Liver (tissue), 10 donors: ENCODE measurements at places on chromosomes 7 and 10.

GRCh38 chr10:128476368-128476725 is 350.1 kb upstream of the MKI67 start:
- no peak for DNase-seq

- no peak for DNase-seq
These were observed 27.3 kb upstream of the HERPUD2 start for GRCh38 chr7:35722054-35722849.

DNA sequence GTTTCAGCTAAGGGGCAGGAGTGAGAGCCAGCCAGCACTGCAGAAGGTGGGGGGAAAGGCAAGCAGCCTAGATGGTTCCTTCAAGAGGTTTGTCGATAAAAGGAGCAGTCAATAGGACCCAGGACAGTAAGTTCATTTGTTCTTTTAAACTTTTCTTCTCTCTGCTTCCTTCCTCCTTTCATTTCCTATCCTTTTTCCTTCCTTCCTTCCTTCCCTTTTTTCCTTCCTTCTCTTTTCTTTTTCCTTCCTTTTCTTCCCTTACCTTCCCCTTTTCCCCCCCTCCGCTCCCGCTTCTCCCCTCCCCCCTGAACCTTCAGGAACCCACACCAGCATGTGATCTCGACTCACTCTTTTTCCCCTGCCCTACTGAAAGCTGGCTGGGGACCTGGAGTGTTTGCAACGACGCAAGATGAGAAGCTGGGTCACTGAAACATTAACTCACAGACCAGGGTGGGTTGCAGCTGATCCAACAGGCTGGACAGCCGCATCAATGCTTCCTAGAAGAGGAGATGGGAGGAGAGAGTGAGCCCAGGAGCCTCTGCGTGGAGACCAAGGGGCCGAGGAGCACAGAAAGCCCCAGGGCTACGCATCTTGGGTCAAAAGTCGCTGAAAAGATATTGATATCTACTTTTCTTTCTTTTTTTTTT is 103.4 kb upstream of the SDK1 start:
- DNase-seq: no peak

- no peak for DNase-seq
These were observed 303.9 kb upstream of the NRG3 start for GRCh38 chr10:81570878-81571794.

DNA sequence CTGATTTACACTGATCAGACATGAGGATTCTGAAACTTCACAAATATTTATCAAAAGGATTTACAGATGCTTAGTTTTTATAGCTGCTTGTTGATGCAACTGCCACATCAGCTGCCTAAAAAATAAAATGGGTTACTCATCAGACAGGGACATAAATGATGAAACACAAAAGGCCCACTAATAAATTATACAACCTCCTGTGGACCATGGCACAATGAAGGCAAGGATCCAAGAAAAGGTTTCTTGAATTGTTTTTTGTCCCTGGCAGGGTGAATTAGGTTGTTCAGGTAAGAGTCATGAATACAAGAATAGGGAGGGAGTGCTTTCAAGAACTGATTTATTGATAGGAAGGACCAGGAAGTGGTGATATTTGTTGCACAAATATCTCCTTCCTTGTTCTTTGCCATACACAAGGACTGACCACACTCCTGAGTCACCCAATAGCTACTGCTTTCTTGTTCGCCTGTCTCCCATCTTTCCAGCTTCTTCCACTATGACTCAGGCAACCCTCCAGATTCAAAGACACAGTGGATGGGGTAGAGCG is 234.5 kb downstream of the AHR start:
- no peak for DNase-seq

DNA sequence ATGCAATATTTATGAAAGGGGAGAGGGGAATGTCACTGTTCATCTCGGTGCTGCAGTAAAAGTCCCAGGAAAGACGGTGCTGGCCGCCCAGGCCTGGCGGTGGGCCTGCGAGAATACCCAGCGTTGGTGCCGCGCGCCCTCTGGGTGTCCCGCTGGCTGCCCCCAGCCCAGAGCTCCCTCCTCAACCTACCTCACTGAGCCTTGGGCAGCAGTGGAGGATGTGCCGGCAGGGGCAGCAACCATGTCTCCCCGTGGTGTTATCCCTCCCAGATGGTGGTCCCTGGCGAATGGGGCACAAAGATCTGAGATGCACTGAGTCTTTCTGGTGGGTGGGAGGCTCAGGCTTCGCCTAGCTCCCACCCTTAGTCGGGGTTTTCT is 9.5 kb upstream of the TLX1 start:
- no peak for DNase-seq

DNA sequence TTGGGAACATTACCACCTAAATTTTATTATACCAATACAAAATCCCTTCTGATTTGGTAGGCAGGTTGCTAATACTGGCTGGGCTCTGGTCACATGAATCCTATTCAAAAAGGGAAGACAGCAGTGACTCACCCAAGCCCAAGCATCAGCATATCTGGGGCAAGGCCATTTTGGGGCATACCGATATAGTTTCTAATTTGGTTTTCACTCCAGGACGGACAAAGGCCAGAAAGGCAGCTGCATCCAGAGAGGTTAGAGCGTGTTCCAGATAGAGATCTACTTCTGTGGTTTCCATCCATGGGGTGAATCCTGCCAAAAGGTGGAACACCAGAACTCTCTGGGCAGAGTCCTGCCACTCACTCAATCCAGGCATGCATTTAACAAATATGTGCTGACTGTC is 335.8 kb downstream of the ELMO1 start:
- DNase-seq: no peak

DNA sequence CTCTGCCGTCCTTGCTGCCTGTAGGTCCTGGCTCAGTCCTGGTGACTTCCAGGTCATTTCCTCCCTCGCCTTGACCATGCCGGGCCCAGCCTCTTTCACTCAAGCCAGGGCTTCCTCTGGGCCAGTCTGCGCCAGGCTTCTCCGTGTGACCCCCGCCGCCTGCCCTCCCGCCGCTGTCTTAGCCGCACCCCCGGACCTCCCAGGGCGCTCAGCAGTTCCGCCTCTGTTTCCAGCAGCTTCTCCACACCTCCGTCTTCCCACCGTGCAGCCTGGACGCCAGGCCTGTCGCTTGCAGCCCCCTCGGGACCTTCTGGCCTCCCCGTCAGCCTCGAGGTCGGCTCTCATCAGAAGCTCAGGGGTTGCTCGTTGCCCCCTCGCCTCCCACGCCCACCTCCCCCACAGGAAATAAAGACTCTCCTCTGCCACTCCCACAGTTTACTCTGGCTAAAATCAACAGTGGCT is 123.0 kb upstream of the FZD8 start:
- peak; percentile 47 for DNase-seq

DNA sequence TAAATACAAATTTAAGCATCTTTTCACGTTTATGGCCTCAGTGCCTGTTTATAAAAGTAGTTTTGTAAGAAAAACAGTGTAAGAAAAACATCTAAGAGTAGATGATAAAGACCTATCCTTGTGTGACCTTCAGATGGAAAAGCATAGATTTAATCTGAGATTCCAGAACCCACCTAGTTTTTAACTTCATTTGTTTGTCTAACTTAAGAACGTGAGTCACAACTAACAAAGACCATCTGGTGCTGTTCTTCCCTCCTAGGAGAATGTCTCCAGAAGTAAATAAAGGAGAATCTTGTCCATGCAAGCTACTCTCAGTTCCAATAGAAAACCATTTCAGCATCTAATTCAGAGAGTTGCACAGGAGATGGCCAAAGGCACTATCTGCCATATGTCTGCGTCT is 265.4 kb upstream of the C7orf33 start:
- no peak for DNase-seq

- no peak for DNase-seq
These were observed 224.3 kb downstream of the SFMBT2 start for GRCh38 chr10:7186387-7187018.

GRCh38 chr10:123331438-123331837 is 177.2 kb downstream of the BUB3 start:
- DNase-seq: no peak

- DNase-seq: no peak
These were observed 75.6 kb downstream of the SNX10 start for GRCh38 chr7:26367219-26367711.
